ENCODE measurements at places on chromosomes 7 and 10.
A peak's percentile ranks its signal among the peaks of the same experiment; 100 is the strongest.

DNA sequence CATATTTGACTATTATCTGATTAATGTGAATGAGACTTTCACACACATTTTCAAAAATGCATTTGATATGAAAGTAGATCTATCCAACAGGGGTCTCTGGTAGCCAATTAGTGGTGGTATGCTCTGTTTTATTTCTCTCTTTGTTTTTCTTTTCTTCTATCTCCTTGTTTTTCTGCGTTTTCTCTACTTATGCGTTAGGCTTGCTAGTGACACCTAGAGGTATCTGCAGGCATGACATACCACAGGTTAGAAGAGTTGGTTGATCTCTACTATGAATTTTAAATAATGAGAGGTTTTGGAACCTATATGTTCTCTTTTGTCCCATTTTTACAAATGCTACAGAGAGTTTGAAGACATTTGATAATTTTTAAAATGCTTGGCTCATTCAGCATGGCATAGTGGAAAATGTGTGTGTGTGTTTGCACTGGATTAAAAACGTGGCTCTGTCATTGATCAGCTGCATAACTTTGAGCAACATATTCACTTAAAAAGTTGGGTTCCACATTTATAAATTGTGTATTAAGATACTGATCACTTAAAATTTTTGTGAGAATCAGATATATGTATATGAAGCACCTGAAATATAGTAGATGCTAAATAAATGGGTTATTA, 28.1 kb upstream of the PLXDC2 start:
- DNase-seq, result peak; percentile 27

- DNase-seq, result no peak
Measured at GRCh38 chr7:72326365-72326764, 85.8 kb downstream of the CALN1 start.

DNA sequence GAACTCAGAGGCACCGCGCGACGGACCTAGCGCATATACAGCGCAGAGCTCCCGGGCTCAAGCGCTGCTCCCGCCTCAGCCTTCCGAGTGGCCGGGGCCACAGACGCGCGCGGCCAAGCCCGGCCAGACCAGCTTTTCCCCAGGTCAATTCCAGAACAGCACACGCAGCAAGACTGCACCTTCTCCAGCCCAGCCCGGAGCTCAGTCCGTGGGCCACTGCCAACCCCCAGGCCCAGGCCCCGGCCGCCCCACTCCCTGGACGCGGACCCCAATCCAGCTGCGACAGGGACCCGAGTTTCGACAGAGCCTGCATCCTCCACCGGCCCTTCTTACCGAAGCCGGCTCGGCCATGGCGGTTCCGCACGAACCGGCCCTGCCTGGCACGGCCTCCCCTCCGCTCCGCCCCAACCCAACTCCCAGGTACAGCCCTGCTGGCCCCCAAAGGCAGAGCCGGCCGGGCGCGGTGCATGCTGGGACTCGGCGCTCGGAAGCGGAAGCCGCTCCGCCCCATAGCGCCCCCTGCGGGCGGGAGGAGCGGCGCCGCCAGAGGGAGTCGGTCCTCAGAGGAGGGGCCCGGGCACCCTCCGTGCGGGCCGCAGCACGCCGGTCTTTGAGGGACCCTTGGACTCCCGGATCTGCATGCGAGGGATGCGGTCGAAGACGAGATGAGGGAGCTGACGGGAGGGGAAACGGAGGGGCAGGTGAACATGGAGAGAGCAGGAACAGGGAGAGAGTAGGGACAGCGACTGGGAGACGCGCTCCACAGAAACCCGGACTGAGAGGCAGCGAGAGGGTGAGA, at the start of gene ZNF425:
ZNF425 (minus strand) TSS at position 462 of the 799 bp plus-strand sequence; CDS start at position 351, 111 bp downstream.
- peak; percentile 95 for DNase-seq

- DNase-seq, result no peak
Measured at GRCh38 chr10:110324201-110324804, 19.6 kb upstream of the SMNDC1 start.

DNA sequence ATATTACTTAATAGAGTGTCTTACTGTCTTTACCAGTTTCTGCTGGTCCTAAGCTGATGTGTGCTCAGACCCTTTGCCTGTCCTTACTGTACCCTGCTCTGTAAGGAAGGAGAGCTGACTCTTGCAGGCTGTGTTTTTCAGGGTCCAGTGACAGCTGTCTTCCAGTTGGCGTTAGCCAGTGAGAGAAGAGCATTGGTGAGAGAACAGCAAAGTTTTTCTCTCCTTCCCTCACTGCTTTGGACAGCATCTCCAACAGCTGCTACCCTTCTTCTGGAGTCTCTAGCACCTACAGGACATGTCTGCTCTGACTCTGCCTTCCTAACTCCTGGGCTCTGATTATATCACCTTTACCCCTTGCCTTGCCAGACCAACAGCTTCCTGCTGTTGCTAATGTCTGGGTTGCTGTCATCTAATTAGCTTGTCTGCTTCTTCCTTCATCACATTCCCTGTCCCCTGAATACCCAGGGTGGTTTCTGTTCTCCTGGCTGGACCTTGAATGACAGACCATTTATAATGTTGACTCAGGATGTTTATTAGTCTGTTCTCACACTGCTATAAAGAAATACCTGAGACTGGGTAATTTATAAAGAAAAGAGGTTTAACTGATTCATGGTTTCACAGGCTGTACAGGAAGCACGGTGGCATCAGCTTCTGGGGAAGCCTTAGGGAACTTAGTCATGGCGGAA, 23.5 kb upstream of the PANK1 start:
- no peak for DNase-seq

DNA sequence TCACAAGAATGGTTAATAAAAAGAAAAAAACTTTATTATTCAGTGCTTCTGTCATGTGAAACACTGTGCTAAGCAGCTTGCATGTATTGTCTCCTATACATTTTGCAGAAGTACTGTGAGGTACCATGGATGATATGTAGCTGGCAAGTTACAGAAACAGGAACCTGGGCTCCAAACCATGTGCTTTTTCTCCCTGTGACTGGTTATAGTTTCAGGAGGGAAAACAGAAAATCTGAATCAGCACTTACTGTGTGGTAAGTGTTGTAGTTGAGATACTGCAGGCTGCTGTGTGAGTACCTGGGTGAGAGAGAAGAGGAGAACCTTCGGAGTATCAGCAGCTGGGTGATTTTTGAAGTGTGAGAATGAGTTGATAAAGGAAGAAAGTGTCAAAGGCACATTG, 285.0 kb downstream of the SUGCT start:
- no peak for DNase-seq

DNA sequence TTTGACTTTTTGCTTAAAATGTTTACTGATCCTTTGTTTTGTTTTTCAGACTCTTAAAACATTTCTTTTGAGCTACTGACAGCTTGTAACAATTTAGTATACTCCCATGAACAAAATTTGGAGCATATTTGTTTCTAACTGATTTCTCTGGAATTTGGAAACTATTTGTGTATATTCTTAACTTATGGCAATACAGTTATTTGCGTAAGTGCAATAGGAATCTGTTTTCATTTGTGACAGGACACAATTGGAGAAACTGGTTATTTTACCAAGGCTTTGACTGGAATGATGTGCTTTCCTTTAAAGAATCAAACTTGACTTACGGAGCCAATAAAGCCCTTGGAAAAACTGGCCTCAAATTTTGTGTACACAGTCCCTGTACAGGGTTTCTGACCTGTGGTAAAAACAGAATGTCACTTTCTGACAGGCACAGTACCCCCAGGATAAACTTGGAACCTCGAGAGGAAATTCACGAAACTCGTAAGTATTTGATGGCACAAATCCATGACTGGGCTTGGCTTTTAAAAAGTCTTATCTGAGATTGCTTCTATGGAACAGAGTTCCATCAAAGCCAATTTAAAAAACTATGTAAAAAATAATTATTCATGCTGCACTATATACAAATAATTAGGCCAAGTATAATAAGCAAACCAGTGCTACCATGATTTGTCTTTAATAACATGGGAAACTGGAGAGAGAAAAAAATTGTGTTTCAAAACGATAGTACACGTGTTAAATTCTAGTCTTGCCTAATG, 70.4 kb downstream of the ST8SIA6 start:
- DNase-seq, result no peak
